ENCODE measurements at places on chromosomes 13 and 19.

- DNase-seq: no peak
Observed at GRCh38 chr13:100433475-100433874, 155.1 kb downstream of the GGACT start.

DNA sequence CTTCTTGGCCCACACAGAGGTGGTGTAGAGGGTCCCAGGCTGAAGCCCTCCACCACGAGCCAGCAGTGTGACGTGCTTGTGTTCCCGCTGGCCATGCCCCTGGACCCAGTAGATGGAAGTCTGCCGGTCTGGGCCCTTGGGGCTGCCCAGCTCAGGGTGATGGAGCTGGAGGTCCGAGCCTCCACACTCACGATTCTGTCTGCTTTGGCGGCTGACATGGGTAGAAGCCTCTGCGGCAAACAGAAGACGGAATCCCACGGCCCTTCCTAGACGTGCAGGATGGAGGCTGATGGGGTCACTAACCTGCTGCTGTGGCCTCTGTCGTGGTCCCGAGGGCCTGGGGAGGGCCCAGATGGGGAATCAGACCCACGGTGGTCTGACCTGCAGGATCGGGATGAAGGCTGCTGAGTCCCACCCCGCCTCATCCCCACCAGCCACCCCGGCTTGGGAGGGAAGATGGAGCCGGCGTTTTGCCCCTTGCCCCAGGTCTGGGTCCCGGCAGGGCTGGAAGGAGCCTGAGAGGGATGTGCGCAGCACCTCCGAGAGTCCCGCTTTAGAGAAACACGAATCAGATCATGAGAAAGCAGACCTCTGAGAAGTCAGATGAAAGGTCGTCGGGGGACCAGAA is 4.4 kb downstream of the TMEM86B start:
- DNase-seq: no peak

DNA sequence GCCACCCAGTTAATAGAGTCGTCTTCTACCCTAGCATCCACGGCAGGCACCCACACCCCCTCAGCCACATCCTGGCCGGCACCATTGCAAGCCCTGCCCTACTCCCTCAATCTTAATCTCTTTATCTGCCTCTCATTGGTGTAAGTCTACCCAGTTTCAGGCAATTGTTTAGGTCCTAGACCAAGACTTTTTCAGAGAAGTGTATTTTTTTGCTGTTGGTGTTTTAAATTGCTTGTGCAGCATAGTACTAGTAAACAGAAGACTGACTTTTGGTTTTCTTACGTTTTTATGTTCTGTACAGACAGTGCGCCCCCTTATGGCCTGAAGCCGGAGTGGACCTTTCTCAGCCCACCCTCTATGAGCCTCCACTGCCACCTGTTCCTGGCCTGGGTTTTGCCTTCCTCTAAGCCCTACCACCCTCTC is 2.3 kb upstream of the LCP1 start:
- DNase-seq: no peak

DNA sequence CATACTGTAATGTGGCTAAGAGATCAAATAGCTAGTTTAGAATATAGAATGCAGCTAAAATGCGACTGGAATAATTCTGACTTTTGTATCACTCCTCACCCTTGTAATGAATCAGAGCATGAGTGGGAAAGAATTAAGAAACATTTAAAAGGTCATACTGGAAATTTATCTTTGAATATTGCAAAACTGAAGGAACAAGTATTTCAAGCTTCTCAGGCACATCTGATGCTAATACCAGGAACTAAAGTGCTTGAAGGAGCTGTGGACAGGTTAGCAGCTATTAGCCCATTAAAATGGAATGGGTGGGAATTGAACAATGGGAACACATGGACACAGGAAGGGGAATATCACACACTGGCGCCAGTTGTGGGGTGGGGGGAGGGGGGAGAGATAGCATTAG is 144.2 kb upstream of the ZNF91 start:
- no peak for DNase-seq

DNA sequence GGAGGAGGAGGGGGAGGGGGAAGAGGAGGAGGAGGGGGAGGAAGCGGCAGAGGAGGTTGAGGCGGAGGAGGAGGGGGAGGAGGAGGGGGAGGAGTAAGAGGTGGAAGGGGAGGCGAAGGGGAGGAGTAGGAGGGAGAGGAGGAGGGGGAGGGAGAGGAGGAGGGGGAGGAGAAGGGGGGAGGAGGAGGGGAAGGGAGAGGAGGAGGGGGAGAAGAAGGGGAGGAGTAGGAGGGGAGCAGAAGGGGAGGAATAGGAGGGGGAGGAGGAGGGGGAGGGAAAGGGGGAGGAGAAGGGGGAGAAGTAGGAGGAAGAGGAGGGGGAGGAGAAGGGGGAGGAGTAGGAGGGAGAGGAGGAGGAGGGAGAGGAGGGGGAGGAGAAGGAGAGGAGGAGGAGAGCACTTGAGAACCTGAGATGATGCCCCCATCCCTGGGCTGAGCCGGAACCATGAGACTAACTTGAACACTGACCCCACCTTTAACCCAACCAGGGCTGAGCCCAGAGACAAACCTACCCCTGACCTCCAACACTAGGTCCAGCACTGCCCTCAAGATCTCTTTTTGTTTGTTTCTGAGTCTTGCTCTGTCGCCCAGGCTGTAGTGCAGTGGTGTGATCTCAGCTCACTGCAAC is 12.6 kb downstream of the ABCA7 start:
- DNase-seq: no peak

DNA sequence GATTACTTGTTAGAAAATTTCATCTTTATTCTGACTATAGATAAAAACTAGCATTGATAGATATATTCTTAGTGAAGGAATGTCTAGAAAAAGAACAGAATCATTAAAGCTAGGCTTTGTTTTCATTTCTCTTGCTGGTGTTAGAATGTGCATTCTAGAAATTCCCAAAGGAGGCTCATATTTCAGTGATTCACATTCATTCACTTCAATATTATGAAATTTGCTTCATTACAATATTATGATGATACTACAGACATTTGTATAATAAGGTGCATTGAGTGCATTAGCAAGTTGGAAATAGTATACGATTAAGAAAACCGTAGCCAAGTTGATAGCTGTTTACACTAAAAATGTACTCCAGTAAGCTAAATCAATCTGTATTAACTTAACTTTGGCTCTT is 70.7 kb upstream of the MYCBP2 start:
- no peak for DNase-seq

- no peak for DNase-seq
Observed at GRCh38 chr13:74074723-74075122, 59.5 kb downstream of the KLF12 start.

DNA sequence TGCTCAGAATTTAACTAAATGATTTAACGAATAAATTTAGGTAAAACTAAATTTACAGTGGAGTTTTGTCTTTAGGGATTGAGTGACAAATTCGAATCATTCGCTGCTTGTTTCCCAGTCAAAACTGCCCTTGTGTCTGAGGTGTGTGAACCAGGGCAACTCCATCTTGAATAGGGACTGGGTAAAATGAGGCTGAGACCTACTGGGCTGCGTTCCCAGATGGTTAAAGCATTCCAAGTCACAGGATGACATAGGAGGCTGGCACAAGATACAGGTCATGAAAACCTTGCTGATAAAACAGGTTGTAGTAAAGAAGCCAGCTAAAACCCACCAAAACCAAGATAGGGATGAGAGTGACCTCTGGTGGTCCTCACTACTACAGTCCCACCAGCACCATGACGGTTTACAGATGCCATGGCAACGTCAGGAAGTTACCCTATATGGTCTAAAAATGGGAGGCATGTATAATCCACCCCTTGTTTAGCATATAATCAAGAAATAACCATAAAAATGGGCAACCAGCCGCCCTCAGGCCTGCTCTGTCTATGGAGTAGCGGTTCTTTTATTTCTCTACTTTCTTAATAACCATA is 10.2 kb upstream of the ANKRD10 start:
- DNase-seq: no peak

DNA sequence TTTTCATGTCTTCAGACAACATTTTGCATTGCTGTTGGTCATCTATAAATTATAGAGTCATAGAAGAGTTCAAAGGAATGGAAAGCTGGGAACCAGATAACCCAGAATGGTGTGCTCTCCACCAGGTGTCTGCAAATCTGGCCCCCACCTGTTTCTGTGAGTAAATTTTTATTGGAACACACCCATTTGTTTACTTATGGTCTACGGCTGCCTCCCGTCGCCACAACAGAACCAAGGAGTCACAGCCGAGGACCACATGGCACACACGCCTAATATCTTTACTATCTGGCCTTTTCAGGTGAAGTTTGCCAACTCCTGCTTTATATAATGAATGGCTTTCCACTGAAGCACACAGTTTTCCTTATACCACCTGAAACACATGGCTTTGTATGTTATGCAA is 58.2 kb downstream of the EFNB2 start:
- no peak for DNase-seq

DNA sequence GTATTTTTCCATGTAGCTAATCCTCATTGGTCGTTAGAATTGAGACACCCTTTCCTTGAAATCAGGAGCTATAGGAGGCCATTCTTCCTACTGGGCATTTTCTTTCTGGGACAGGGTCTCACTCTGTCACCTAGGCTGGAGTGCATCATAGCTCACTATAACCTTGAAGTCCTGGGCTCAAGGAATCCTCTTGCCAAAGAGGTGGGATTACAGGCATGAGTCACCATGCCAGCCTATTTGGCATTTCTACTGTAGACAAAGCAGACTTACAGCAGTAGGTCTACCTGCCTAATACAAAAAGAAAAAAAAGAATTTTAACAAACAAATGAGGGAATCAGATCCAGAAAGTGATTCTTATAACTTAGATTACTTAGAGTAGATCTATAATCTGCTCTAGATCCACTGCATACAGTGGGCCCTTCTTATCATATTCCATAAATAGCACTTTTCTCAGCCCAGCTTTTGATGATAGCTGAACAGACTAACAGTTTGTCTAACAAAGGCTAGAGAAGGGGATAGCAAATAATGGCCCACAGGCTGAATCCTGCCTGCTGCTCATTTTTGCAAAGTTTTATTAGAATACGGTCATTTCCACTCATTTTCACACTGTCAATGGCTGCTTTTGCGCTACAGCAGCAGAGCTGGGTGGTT is 36.7 kb upstream of the USPL1 start:
- DNase-seq: no peak

DNA sequence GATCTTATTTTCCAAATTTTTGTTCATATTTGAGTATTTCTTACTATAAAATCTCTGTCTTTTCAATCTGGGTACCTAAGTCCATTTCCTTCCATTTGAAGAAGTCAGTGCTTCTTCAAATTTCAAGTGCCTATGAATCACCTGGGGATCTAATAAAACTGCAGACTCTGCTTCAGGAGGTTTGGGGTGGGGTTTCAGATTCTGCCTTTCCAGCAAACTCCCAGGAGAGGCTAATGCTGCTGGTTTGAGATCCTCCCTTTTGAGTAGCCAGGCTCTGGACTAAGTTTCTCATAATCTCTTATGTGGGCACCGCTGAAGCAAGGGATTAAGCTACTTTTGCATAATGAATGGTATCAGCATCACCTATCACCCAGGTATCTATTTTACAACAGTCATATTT is 242.4 kb downstream of the RGCC start:
- no peak for DNase-seq

Data from NCI-H2107 (cell line).